KBM-7 (cell line): ENCODE measurements at places on chromosomes 7 and 10.

GRCh38 chr10:32972929-32973328 lies 14.9 kb upstream of the ITGB1 start:
- no peak for DNase-seq

GRCh38 chr10:8776926-8777622 lies 722.6 kb downstream of the GATA3 start:
- no peak for DNase-seq

GRCh38 chr7:2958416-2959102 lies 85.1 kb downstream of the CARD11 start:
- no peak for DNase-seq

GRCh38 chr10:122190176-122190943 lies 80.7 kb upstream of the BTBD16 start:
- no peak for DNase-seq
